ENCODE measurements at places on chromosomes 6 and 20. TPM values are rescaled to one million over a fixed set of nuclear protein-coding genes. Genes with fewer than 3 reads are reported as not detected.

DNA sequence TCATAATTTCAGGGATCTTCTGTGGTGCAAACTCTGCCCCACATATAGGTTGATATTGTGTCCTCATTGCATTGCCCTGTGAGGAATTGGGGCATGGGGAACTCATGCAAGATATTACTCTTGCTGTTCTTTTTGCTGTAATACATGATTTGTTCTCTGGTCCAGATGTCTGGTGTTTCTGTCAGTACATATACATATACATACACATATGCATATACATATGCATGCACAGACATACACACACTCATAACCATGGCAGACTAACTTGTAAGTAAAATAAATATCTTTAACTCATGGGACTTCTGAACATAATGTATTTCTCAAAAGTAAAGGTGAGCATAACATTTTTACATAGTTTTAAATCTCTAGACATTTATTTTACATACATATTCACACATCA lies 438.3 kb downstream of the CD109 start:
- no peak overlapping the region for H3K4me3 ChIP-seq

DNA sequence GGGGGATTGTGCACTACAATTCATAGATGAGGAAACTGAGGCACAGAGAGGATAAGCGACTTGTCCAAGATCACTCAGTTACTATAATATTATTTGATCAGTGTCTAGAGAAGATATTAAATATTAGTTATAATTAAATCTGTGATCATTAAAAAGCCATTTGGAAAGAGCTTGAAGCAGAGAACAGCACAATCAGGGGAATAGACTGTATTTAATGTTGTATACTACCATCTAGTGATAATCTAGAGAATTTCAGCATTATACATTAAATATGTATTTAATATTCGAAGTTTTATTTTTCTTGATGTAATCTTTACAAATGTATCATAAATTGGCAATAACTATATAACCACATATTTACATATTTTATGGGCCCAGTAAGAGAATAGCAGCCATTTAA lies 20.1 kb upstream of the MTCL3 start:
- peaks cover under 1% of the 10 kb centered on the region for H3K4me1 ChIP-seq
- no peaks in the 10 kb centered on the region for H3K36me3 ChIP-seq
- H3K4me3 ChIP-seq: no peak overlapping the region
- H3K27me3 ChIP-seq: no peaks in the 10 kb centered on the region
- no peak for DNase-seq

GRCh38 chr6:72769459-72770125 lies 147.7 kb downstream of the KCNQ5 start:
- no peaks in the 10 kb centered on the region for H3K27me3 ChIP-seq
- no peak overlapping the region for H3K4me3 ChIP-seq
- H3K4me1 ChIP-seq: no peaks in the 10 kb centered on the region
- no peak for DNase-seq
- H3K27ac ChIP-seq: no peak overlapping the region

- no peaks in the 10 kb centered on the region for H3K27me3 ChIP-seq
- peak overlapping the region; percentile 26 for H3K27ac ChIP-seq
- no peaks in the 10 kb centered on the region for H3K36me3 ChIP-seq
- DNase-seq: peak; percentile 86
- peaks cover 6% of the 10 kb centered on the region for H3K4me1 ChIP-seq
These were observed 21.4 kb upstream of the TRAM2 start for GRCh38 chr6:52598123-52598823.

DNA sequence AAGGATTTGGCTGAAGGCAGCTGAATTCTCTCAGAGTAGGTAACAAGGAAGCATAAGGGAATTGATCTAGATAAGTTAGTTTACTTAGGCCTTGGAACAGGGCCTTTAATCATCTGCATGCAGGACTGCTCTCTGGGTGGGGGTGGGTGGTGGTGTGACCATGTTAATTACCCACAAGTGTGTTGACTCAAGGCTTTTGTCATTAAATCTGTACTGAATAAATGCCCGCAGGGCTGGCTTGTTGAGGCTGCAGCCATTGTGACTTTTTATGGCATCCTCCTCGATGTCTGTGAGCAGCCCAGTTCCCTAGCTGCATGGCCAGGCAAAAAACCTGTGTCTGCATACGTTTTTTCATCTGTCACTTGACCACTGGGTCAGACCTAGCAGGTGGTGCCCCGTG lies 63.5 kb upstream of the ASCC3 start:
- H3K4me3 ChIP-seq: no peak overlapping the region
- no peak for DNase-seq
- no peak overlapping the region for H3K27ac ChIP-seq
- H3K4me1 ChIP-seq: no peaks in the 10 kb centered on the region
- no peaks in the 10 kb centered on the region for H3K27me3 ChIP-seq

Gene ZC3H12D
- total RNA-seq: 4.7 TPM

Gene C6orf163
- 2.4 TPM for total RNA-seq

All from lung (tissue), 17 donors.